Activated naive CD8-positive, alpha-beta T cell treated with anti-CD3 and anti-CD28 coated beads, Interleukin-2, amount 50 U/mL, for 24 hours (primary cell): ENCODE measurements at places on chromosomes 6 and 20.

- H3K27me3 ChIP-seq = peaks cover 66% of the 10 kb centered on the region
- DNase-seq = no peak
- no peak overlapping the region for H3K27ac ChIP-seq
- peaks cover 24% of the 10 kb centered on the region for H3K4me1 ChIP-seq
Measured at GRCh38 chr6:167833396-167833763, 6.7 kb downstream of the AFDN start.

DNA sequence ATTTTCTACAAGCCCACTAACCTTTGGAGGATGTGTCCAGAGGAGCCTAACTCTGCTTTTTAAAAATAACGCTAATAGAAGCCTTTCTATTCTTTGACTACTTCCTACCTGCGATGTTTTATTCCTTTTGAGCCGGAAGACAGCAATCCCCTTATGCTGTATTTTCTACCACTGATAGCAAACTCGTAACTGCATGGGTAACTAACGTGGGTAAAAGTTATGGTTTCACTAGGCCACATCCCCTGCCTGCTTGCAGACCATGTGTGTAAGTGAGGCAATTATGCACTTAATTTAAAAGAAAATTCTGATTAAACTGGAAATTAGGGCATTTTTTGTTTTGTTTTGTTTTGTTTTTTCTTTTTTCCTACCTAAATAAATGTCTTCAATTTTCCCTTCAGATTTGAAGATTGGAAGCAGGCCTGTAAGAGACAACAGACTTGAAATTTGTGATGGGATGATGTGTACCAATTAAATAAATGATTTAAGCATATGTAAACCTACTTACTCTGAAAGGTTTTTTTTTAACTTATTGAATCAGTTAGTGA, 931 bp downstream of the UFL1 start:
- peak overlapping the region; percentile 94 for H3K27ac ChIP-seq
- H3K36me3 ChIP-seq = peaks cover 21% of the 10 kb centered on the region
- H3K4me1 ChIP-seq = peaks cover 21% of the 10 kb centered on the region
- peak overlapping the region; percentile 97 for H3K4me3 ChIP-seq
- no peaks in the 10 kb centered on the region for H3K27me3 ChIP-seq
- DNase-seq = no peak

- peaks cover 9% of the 10 kb centered on the region for H3K36me3 ChIP-seq
- no peak for DNase-seq
- H3K4me1 ChIP-seq = no peaks in the 10 kb centered on the region
- peaks cover 7% of the 10 kb centered on the region for H3K27me3 ChIP-seq
- no peak overlapping the region for H3K27ac ChIP-seq
Measured at GRCh38 chr6:73779943-73780342, 83.9 kb downstream of the CD109 start.

GRCh38 chr6:3227363-3228045, at the start of gene TUBB2B:
Gene TUBB2B (minus strand): TSS chr6:3227653. CDS start chr6:3227543, 110 bp downstream.
- no peak for DNase-seq
- H3K4me3 ChIP-seq = peak within 1 kb of the TSS; percentile 57
- no peak within 1 kb of the TSS for H3K27ac ChIP-seq
- H3K36me3 ChIP-seq = no peaks in the 10 kb centered on the region
- H3K4me1 ChIP-seq = peaks cover 48% of the 10 kb centered on the region

DNA sequence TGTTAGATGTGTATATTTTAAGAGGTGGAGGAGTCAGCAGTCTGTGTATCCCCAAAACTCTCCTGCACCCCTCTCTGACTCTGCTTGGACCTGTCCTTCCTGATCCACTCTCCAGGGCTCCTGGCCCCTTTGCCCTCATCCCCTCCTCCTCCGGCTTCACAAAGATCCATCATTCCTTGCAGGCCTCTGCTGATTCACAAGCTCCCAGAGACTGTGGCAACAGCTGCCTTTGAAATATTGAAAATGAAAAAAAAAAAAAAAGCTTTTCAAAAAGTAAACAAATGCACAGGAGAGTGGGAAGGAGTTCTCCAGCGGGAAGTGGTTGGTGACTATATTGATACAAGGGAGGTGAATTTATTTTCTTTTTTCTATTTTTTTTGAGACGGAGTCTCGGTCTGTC, 330.2 kb upstream of the SULF2 start:
- no peaks in the 10 kb centered on the region for H3K4me1 ChIP-seq
- H3K27ac ChIP-seq = no peak overlapping the region
- no peak for DNase-seq
- peaks cover 14% of the 10 kb centered on the region for H3K27me3 ChIP-seq
- no peak overlapping the region for H3K4me3 ChIP-seq
- no peaks in the 10 kb centered on the region for H3K36me3 ChIP-seq

DNA sequence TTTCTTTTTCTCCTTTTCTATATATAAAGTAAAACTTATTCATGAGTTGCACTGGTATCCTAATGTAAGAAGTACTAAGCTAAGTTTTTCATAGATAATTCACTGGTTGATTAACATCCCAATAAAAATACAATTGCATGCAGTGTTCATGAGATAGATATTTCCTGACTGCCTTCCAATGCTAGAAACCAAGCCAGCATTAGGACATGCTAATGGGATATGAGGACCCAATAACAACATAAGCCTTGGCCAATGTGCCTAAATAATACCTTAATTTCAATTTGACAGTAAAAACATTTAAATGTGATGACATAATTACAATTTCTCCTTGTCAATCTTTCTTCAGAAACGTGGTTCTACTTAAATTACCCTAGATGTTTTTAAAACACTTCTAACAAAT, 152.7 kb downstream of the RNGTT start:
- H3K4me3 ChIP-seq = no peak overlapping the region
- no peak for DNase-seq
- no peak overlapping the region for H3K27ac ChIP-seq
- peaks cover 34% of the 10 kb centered on the region for H3K36me3 ChIP-seq
- peaks cover 2% of the 10 kb centered on the region for H3K4me1 ChIP-seq
- H3K27me3 ChIP-seq = no peaks in the 10 kb centered on the region

DNA sequence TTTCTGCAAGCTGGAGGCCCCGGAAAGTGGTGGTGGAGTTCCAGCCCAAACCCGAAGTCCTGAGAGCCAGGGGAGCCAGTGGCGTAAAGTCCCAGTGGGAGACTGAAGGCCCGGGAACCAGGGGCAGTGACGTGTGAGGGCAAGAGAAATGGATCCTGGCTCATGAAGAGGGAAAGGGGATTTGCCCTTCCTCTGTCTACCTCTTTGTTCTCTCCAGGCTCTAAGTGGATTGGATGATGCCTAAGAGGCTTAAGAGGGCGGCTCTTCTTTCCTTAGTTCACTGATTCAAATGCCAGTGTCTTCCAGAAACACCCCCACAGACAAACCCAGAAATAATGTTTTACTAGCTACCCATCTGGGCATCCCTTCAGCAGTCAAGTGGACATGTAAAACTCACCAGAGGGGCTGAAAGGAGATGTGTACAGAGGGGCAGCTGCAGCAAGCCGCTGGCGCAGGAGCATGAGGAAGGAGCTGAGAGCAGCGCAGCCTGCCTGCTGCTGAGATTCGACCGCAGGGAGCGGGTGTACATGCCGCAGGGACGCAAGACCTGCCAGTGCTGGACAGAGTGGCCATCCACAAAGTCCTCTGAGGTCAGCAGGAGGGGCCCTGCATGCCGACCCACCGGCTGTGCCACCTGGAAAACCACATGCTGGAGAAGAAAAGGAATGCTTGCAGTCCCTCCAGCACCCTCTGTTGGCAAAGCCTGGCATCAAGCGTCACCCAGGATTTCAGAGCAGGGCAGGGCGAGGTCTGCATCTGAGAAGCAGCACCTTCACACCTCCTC, 29.5 kb downstream of the CDYL start:
- no peak overlapping the region for H3K27ac ChIP-seq
- no peak overlapping the region for H3K4me3 ChIP-seq
- peaks cover 4% of the 10 kb centered on the region for H3K36me3 ChIP-seq
- peak; percentile 40 for DNase-seq
- H3K27me3 ChIP-seq = no peaks in the 10 kb centered on the region

DNA sequence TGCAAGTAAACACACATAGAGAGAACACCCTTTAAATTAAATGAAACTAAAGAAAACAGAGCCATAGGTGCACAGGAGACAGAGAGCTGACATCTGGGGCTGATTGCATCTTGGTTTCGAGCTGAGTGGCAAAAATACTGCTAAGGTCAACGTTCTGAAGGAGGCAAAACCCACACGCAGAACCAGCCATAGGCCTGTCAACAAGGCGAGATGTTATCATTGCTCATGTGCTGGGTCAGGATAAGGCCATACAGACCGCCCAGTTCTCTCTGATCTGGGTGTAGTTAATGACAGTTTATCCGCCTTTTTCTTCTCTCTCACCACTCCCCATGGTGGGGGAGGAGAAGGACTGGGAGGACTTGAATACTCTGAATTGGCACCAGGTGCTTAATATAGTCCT, 4.5 kb upstream of the FAM110A start:
- no peaks in the 10 kb centered on the region for H3K36me3 ChIP-seq
- peaks cover 14% of the 10 kb centered on the region for H3K4me1 ChIP-seq
- no peak overlapping the region for H3K27ac ChIP-seq
- H3K4me3 ChIP-seq = no peak overlapping the region

DNA sequence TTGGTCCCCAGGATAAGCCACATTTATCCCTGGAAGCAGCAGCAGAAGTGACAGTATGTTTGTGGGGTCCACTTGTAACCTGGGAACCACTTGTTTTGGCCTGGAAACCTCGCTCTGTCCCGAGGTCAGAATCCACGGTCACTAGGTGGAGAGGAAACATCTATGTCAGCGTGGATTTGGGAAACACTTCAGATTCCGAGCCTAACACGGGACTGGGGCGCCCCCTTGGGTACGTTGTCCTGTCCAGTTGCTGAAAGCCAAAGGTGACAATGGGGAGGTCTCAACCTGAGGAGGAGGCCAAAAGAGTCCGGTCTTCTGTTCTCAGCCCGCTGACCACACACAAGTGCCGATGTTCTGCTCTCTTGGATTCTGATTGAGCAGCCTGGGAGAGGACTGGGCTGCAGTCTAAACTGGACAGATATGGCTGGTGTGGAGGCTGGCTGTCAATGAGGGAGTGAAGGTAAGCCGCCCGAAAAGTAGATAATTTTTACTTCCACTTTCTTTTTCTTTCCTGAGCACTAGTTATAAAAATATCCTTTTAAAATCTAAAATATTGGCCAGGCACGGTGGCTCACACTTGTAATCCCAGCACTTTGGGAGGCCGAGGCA, 4.9 kb upstream of the ZFP57 start:
- H3K4me1 ChIP-seq = no peaks in the 10 kb centered on the region
- H3K27ac ChIP-seq = no peak overlapping the region

DNA sequence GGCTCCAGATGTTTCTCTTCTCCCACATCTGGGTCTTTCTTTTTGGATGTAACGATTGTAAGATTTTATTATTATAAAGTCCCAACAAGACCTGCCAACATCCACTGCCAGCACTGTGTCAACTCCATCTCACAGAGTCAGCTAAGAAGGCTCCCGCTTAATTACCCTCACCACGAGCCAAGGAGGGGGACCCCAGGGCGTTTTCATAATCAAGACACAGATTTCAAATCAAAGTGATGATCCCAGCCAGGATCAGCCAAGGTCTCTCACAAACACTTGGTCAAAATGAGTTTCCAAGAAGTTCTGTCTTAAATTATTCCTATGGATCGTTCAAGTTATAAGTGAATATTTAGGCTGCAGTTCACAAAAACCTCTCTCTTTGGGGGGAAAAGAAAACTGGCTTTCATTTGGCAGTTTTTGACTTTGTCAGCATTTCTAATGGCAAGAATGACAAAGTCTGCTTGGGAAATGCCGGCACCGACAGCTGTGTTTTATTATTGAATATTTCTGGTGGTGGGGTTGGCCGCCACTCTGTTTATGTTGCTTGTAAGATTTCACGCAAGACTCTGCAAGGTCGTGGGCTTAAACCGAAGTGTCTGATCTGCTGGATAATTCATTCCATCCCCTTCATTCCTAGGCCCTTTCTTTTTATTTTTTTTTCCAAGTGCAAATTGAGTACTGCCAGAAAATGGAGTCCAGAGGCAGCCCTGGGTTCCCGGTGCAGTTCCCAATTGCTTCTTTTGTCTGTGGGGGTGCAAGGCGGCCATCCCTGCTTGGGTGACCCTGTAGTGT, 170.2 kb upstream of the PMEPA1 start:
- H3K4me3 ChIP-seq = no peak overlapping the region
- no peak for DNase-seq
- no peaks in the 10 kb centered on the region for H3K36me3 ChIP-seq
- H3K4me1 ChIP-seq = no peaks in the 10 kb centered on the region
- no peak overlapping the region for H3K27ac ChIP-seq

- no peak for DNase-seq
- H3K4me1 ChIP-seq = no peaks in the 10 kb centered on the region
- H3K4me3 ChIP-seq = no peak overlapping the region
- no peak overlapping the region for H3K27ac ChIP-seq
- H3K36me3 ChIP-seq = no peaks in the 10 kb centered on the region
- H3K27me3 ChIP-seq = peaks cover 27% of the 10 kb centered on the region
Measured at GRCh38 chr20:46283426-46284039, 24.8 kb downstream of the CDH22 start.

- no peaks in the 10 kb centered on the region for H3K27me3 ChIP-seq
- H3K4me1 ChIP-seq = peaks cover 7% of the 10 kb centered on the region
- H3K27ac ChIP-seq = no peak overlapping the region
- no peak for DNase-seq
- H3K4me3 ChIP-seq = no peak overlapping the region
Measured at GRCh38 chr6:128117916-128118315, 217.1 kb upstream of the THEMIS start.

- H3K27ac ChIP-seq = no peak overlapping the region
- DNase-seq = no peak
- H3K27me3 ChIP-seq = peaks cover 10% of the 10 kb centered on the region
- peak overlapping the region; percentile 22 for H3K4me3 ChIP-seq
- no peaks in the 10 kb centered on the region for H3K36me3 ChIP-seq
- H3K4me1 ChIP-seq = peaks cover 7% of the 10 kb centered on the region
Measured at GRCh38 chr20:48364688-48365421, 462.9 kb downstream of the PREX1 start.

DNA sequence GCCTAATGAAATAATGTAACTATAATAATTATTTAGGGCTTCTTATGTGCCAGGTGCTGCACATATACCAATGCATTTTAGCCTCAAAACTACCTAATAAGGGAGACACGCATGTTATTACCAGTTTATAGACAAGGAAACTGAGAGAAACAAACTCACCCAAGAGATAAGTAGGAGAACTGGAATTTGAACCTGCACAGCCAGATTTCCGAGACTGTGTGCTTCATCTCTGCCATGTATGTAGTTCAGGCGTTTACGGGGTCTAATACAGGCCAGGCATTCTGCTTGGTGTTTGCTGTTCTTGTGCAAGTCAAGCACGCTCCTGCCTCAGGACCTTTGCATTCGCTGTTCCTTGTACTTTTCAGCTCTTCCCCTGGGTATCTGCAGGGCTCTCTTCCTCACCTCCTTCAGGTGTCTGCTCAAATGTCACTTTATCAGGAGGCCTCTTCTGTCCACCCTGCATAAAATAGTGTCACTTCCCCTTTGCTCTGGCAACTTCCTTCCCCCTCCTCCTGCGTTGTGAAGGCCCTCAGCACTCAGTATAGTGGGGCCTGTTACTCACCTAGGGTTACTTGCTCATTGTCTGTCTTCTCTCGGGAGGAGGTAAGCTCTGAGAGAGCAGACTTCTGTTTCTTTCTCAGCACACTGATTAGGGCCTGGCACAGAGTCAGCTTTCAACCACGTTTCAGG, 6.1 kb upstream of the NSFL1C start:
- H3K27me3 ChIP-seq = peaks cover 9% of the 10 kb centered on the region
- H3K4me1 ChIP-seq = peaks cover 4% of the 10 kb centered on the region
- no peak for DNase-seq
- no peak overlapping the region for H3K4me3 ChIP-seq

- peaks cover 24% of the 10 kb centered on the region for H3K36me3 ChIP-seq
- no peak overlapping the region for H3K4me3 ChIP-seq
- peaks cover 27% of the 10 kb centered on the region for H3K4me1 ChIP-seq
- no peak for DNase-seq
- no peaks in the 10 kb centered on the region for H3K27me3 ChIP-seq
- no peak overlapping the region for H3K27ac ChIP-seq
Measured at GRCh38 chr20:49659056-49659455, 54.6 kb downstream of the B4GALT5 start.

GRCh38 chr20:63317061-63317460, 24.1 kb downstream of the COL20A1 start:
- no peaks in the 10 kb centered on the region for H3K27me3 ChIP-seq
- no peaks in the 10 kb centered on the region for H3K4me1 ChIP-seq
- no peak overlapping the region for H3K27ac ChIP-seq
